ENCODE measurements at places on chromosomes 2 and 18.

DNA sequence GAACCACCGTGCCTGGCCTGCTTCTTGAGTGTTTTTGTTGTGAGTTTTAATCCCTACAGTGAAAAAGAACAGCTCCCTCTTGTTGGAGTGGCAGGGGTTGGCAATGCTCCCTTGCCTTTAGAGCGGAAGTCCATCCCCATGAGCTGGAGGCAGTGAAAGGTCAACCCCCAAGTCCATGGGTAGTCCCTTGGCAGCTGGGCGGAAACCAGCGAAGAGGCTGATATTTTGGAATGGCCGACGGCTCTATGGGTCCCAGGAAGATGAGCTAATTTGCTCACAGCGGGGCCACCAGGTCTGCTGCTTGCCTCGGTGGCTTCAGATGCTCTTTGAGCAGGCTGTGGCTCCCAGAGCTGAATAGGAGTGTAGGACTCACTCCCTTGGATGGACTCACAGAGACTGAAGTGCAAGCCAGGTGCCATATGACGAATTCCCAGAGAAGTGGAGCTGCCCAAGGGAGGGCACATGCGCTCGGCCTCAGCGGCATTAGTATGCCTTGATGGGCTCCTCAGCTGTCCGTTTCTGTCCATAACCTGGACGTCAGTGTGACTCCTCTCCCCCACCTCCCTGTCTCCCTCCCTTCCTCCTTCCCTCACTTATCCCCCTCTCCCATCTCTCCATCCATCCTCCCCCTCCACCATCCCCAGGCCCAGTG, 25.4 kb upstream of the RHOB start:
- DNase-seq = no peak

DNA sequence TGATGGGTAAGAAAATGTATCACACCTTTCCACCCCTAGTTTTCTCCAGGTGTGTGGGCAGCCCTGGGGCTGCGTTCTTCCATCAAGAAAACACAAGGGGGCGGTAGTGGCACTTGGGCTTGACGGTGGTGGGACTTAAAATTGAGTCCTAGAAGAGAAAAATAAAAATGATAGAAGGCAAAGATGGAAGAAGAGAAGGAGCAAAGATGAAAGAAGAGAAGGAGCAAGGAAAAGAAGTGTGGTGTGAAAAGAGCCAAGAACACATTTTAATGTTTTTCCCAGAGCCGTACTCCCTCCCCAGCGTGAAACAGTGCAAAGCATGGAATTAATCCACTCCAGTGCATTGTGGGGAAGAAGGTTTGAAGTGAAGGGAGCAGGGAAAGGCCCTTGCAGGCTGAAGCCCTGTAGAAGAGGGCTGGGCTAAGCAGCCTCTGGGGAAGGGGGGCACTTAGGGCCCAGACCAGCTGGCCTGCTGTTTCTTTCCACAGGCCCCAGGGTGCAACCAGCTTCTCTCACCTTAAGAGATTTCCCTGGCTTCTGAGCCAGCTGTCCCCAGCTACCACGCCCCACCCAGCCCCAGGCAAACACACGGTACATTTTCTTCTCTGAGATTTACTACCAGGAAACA, 256.8 kb downstream of the RNF152 start:
- peak; percentile 27 for DNase-seq

- DNase-seq = no peak
Measured at GRCh38 chr2:234355808-234356365, 141.0 kb downstream of the ARL4C start.

- DNase-seq = no peak
Measured at GRCh38 chr2:133484784-133485183, 83.5 kb downstream of the NCKAP5 start.

- DNase-seq = no peak
Measured at GRCh38 chr2:124810132-124810531, 785.0 kb downstream of the CNTNAP5 start.

- no peak for DNase-seq
Measured at GRCh38 chr18:59459369-59460071, 100.5 kb upstream of the LMAN1 start.

GRCh38 chr2:97758131-97758705, 44.8 kb downstream of the ZAP70 start:
- DNase-seq = no peak

- no peak for DNase-seq
Measured at GRCh38 chr18:12310762-12311161, 2.7 kb downstream of the TUBB6 start.

GRCh38 chr18:69998523-69998987, 50.9 kb upstream of the CD226 start:
- DNase-seq = no peak

DNA sequence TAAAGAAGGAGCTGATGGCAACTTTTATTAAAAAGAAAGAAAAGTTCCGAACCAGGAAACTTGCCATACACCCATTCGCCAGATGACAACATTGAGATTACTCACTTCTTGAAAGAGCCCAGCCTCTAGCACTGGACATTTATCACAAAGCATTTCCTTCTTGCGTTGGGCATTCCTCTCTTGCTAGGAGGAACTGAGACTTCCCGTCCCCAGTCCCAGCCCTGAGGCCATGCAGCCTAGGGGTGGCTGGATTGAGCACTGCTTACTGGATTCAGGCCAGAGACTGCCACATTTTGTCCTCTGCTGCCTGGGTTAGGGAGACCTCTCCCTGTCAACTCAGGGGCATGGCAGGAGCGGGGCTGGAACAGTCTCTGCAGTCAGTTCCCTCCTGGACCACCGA, 80.1 kb downstream of the SDC1 start:
- no peak for DNase-seq

GRCh38 chr2:205462681-205463345, 219.5 kb upstream of the NRP2 start:
- DNase-seq = no peak

DNA sequence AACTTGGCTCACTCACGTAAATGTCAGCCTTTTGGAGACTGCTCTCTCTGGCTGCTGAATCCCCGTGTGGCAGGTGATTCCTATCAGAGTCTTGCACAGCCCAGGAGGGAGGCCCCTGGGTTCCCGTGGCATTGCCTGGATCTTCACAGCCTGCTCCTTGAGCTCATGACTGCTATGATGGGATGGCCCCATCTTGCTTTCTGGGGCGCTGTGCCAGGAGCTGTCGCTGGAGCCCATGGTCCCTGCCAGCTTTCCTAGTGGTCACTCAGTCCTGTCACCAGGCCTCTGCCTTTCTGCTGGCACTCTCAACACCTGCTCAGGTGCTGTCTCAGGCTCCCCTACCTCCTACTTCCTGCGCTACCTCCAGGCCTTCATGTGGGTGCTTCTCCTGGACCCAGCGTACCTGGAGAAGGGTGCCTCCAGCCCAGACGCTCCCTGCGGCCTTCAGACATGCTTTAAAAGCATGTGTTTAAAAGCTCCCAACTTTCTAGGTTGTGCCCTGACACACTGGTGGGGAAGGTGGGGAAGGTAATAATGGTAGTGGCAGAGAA, 110.1 kb downstream of the MCFD2 start:
- no peak for DNase-seq

- DNase-seq = no peak
Measured at GRCh38 chr2:215851082-215851481, 162.3 kb downstream of the MREG start.

- DNase-seq = no peak
Measured at GRCh38 chr18:58056852-58057251, 12.8 kb downstream of the NEDD4L start.

DNA sequence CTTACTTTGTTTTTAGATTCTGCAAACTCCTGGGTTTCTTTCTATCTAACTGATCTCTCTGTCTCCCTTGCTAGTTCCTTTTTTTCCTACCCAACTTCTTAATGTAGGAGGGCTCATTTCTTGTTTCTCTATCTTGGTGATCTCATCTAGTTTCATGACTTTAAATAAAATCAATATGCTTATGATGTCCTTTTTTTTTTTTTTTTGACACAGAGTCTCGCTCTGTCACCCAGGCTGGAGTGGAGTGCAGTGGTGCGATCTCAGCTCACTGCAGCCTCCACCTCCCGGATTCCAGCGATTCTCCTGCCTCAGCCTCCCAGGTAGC, 42.2 kb upstream of the IL1RL1 start:
- no peak for DNase-seq

- no peak for DNase-seq
Measured at GRCh38 chr18:51712821-51713220, 515.3 kb upstream of the MEX3C start.

DNA sequence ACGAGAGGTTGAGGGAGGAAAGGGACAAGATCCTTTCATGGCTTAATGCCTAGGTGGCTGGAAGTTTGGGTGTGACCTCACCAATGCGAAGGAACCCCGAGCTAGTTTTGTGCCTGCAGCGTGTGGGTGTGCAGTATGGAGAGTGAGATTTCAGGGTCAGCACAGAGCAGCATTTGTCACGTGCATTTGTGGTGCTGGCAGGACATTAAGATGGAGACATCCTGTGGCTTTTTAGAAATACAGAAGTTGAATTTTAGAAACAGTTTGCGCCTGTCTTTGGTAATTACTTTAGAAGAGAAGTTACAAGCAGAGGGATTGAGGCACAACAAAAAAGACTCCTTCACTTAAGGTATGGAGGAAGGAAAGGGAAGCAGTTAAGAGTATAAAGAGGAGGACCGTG, 258.2 kb upstream of the THUMPD2 start:
- DNase-seq = peak; percentile 23

DNA sequence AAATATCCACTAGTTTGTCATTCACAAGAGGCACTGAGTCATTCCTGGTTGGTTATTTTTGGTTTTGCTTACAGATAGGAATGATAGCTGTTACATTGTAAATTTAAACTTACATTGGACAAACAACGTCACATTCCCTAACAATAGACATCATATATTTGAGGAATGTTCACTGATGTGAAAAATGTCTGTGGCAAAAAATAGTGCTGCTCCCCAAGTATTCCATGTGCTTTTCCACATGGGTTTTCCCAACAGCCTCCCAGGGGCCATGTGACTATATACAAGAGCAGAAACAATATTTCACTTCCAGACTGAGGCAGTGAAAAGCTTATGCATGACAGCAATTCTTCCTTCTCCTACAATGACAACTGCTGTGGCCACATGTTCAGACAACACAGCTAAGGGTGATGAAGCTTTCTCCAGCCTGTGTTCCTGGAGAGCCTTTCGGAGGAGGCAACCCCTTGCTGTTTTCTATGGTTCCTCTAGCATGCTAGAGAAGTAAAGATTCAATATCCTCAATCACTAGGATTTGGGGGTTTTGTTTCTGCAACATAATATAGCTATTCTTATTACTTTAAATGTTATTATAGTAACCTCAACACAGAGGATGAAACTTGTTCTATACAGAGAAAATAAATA, 202.7 kb downstream of the PTH2R start:
- no peak for DNase-seq

- DNase-seq = no peak
Measured at GRCh38 chr2:75491129-75491753, 69.5 kb downstream of the EVA1A start.

DNA sequence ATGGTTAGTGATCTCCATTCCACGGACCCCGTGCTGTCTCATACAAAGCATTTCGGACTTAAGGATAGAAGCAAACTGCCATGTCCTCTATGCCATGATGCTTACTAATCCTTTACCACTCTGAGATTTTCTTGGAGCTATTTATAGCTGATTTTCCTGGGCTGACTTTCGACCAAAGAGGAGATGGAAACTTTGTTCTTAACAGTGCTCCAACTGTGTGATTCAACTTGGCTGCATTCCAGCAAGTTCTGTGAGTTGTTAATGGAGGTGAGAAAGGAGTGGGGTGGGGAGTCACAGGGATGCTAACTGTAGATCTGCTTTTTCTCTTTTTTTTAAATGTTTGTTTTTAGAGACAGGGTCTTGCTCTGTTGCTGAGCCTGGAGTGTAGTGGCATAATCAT, 45.5 kb upstream of the MSH2 start:
- DNase-seq = no peak

DNA sequence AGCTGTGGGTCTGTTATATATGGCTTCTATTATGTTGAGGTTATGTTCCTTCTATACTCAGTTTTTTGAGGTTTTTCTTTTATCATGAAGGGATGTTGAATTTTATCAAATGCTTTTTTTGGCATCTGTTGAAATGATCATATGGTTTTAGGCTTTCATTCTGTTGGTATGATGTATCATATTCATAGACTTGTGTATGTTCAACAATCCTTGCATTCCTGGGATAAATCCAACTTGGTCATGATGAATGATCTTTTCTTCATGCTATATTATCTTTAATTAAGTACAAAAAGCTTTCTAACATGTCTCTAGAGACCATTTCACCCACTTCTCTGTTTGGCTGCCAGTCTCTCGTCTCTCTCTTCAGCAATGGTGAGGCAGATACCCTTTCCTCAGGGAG, 54.2 kb downstream of the MDH1 start:
- DNase-seq = no peak

DNA sequence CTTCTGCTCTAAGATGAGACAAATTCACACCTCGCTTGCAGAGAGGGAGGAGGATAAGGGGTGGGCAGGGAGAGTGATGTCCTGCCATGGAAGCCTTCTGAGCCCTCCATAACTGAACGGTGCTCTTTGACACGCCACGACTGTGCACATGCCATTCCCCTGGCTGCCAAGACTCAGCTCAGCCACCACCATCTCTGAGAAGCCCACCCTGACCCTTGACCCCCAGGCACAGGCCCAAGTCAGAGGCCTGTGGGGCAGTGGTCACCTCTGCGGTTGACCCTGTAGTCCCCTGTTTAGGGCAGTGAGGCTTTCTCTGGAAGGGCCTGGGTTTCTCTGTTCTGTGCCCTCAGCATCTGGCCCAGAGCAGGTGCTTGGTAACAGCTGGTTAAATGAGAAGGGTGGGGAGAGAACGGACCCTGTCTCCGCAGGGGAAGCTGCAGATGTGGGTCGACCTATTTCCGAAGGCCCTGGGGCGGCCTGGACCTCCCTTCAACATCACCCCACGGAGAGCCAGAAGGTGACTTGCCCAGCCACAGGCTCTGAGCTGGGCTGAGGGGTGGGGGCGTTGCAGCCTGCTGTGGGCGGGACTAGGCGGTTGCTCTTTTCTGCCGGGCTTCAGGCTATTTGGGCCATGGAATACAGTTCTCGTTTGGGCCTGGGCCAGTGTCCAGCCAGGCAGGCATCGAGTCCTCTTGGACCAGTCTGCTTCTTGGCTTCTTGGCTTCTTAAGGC, 215.1 kb downstream of the DYSF start:
- DNase-seq = no peak

DNA sequence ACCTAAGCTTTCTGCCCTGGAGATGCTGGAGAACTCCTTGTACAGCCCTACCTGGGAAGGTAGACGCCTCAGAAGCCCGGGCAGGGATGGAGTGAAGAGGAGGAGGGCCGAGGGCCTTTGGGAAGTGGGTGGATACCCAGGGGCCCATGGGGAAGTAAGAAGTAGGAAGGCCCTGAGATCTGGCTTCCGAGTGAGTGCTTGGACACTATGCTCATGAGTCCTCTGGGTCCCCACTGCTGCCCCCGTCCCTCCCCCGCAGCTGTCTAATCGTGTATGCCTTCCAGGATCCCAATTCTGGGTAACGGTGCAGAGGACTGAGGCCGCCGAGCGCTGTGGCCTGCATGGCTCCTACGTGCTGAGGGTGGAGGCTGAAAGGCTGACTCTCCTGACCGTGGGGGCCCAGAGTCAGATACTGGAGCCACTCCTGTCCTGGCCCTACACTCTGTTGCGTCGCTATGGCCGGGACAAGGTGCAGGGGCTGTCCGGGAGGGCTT, 1.1 kb downstream of the DOK1 start:
- DNase-seq = no peak
